Heart right ventricle (tissue), 16 donors: ENCODE measurements at places on chromosomes 12 and 14. TPM values are rescaled to one million over a fixed set of nuclear protein-coding genes. Genes with fewer than 3 reads are reported as not detected.
A peak's percentile ranks its signal among the peaks of the same experiment; 100 is the strongest.

The NOVA1 gene
- total RNA-seq: 2.0 TPM

DNA sequence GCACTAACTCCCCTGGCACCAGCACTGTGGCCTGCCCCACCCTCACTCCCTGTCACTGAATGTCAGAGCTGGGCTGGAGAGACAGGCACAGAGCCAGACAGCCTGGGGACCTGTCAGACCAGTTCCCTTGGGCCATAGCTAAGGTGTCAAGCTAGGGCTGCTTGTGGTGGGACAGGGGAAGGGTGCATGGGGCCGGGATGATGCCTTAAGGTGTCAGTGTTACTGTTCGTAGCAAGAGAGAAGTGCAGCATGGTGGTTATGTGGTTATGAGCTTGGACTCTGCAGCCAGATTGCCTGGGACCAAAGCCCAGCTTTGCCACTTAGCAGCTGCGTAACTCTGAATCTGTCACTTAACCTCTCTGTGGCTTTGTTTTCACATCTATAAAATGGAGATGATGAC is 3.8 kb downstream of the RAPGEF3 start:
- DNase-seq: no peak
- H3K4me1 ChIP-seq: peaks cover 89% of the 10 kb centered on the region
- no peaks in the 10 kb centered on the region for H3K27me3 ChIP-seq
- H3K27ac ChIP-seq: peak overlapping the region; percentile 84

The CRADD gene
- total RNA-seq: 68.9 TPM

The TEX22 gene
- total RNA-seq: 1.4 TPM

The POTEG gene
- total RNA-seq: not detected

The CMTM5 gene
- not detected for total RNA-seq

The TAPBPL gene
- total RNA-seq: 15.2 TPM

DNA sequence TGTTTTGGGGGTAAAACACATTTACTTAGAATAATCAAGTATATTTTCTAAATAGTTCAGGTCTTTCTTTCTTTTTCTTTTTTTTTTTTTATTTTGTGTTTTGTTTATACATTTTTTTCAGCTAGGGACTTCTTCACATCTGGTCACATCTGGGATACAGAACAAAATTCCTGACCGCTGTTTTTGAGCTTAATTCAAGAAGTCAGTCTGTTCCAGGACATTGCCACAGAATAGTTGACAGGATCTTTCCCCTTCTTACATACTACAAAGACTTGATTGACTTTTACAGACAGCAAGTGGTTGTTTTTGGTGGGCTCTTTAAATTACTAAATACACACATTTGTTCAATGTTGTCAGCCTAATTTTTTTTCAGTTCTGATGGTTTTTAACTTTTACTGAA is 41.8 kb upstream of the DCN start:
- no peak overlapping the region for H3K4me3 ChIP-seq
- no peak for DNase-seq
- H3K4me1 ChIP-seq: no peaks in the 10 kb centered on the region
- no peaks in the 10 kb centered on the region for H3K27me3 ChIP-seq
- no peak overlapping the region for H3K27ac ChIP-seq

The KCNC2 gene
- not detected for total RNA-seq

DNA sequence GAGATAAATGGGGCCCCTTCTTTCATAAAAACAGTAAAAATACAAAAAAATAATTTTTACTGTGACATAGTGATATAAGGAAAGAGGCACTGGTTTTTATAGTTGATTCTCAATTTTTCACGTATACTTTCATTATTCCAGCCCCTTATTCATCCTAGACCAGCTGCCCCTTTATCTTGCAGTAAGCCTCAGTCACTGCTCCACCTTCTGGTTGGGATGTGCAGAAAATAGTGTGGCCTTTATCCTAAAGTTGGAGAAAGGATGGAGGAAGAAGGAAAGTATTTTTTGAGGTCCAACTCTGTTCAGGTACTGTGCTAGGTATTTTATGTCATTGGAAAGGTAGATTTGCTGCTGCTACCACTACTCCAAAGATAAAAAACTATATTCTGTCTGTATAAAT is 172.7 kb downstream of the ANO6 start:
- peaks cover 95% of the 10 kb centered on the region for H3K36me3 ChIP-seq
- H3K27ac ChIP-seq: no peak overlapping the region
- no peaks in the 10 kb centered on the region for H3K27me3 ChIP-seq

- H3K36me3 ChIP-seq: no peaks in the 10 kb centered on the region
- no peaks in the 10 kb centered on the region for H3K4me1 ChIP-seq
- no peak overlapping the region for H3K4me3 ChIP-seq
- no peak overlapping the region for H3K27ac ChIP-seq
- H3K27me3 ChIP-seq: no peaks in the 10 kb centered on the region
- no peak for DNase-seq
These were observed 90.0 kb upstream of the SLC38A4 start for GRCh38 chr12:46915836-46916235.

The TM9SF1 gene
- total RNA-seq: 27.8 TPM

DNA sequence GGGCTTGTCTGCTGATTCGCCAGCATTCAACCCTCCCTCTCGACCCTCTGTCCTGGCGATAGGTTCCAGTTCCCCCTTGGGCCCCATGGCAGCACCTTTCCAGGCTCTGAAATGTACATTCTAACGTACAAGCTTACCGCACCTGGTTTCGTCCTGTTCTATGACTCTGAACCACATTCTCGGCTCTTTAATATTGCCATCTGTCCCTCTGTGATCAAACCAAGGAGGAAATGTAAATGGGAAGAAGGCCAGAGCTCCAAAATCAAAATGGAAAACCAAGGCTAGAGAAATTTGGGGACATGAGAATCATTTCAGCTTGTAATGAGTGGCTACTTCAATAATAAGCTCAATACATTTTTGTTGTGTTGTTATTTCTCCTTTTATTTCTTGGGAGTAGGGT is 117.2 kb downstream of the TTC7B start:
- H3K27ac ChIP-seq: no peak overlapping the region
- no peaks in the 10 kb centered on the region for H3K27me3 ChIP-seq
- DNase-seq: no peak
- H3K4me1 ChIP-seq: peaks cover 41% of the 10 kb centered on the region
- H3K36me3 ChIP-seq: no peaks in the 10 kb centered on the region
- H3K4me3 ChIP-seq: no peak overlapping the region

GRCh38 chr12:56348776-56349175 is 10.1 kb downstream of the IL23A start:
- no peak overlapping the region for H3K27ac ChIP-seq
- no peak for DNase-seq
- H3K4me3 ChIP-seq: no peak overlapping the region
- H3K27me3 ChIP-seq: no peaks in the 10 kb centered on the region

The OR5AU1 gene
- not detected for total RNA-seq

GRCh38 chr12:64780531-64781279 is 21.5 kb upstream of the GNS start:
- peak overlapping the region; percentile 11 for H3K27ac ChIP-seq
- H3K27me3 ChIP-seq: peaks cover 13% of the 10 kb centered on the region
- peaks cover 21% of the 10 kb centered on the region for H3K4me1 ChIP-seq
- H3K36me3 ChIP-seq: no peaks in the 10 kb centered on the region
- peak; percentile 53 for DNase-seq
- peak overlapping the region; percentile 67 for H3K4me3 ChIP-seq

GRCh38 chr12:12171991-12172511 is 94.8 kb downstream of the LRP6 start:
- no peak for DNase-seq
- no peak overlapping the region for H3K4me3 ChIP-seq
- no peaks in the 10 kb centered on the region for H3K36me3 ChIP-seq
- no peaks in the 10 kb centered on the region for H3K27me3 ChIP-seq
- peaks cover 4% of the 10 kb centered on the region for H3K4me1 ChIP-seq

DNA sequence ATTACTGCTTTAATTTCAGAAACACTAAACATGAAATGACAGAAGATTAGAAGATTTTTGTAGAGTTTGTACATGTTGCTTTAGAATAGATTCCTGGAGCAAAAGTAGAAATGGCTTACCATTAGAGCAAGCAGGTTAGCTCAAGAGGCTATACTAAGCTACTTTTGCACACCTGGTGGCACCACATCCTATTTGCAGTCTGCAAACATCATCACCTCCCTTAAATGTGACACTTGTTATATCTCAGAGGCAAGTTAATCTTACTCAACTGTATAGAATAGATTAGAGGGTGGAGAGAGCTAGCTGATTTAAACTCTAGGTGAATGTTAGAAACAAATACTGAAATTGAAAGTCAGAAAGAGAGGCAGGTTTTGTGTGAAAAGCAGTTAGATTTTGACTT is 30.7 kb upstream of the OR4E1 start:
- DNase-seq: no peak
- no peak overlapping the region for H3K4me3 ChIP-seq
- H3K27me3 ChIP-seq: no peaks in the 10 kb centered on the region
- H3K27ac ChIP-seq: no peak overlapping the region
- H3K36me3 ChIP-seq: no peaks in the 10 kb centered on the region
- no peaks in the 10 kb centered on the region for H3K4me1 ChIP-seq
